Activated T-cell treated with anti-CD3 and anti-CD28 coated beads, Interleukin-2, amount 50 U/mL, for 1 hour (primary cell): ENCODE measurements at places on chromosomes 6 and 20.

DNA sequence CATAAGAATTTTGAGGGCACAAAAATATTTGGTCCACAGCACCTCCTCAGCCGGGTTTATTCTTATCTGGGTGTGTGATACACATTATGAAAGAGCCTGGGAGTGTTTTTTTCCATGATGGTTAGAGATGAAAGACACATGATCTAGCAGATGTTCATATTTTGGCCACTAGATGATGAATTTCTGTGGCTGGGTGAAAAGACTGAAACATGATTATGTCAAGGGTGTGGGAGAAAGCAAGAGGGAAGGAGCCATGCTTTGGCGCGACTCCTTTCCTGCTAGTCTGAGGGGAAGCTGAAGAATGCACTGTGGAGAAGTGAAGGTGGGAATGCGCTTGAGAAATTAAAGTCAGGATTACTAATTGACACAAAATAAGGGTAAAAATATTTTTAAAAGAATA lies 102.3 kb downstream of the SH3BGRL2 start:
- DNase-seq: no peak

GRCh38 chr6:148313488-148313887 lies 29.1 kb upstream of the SASH1 start:
- no peak for DNase-seq

GRCh38 chr6:53436526-53437303 lies 88.0 kb upstream of the ELOVL5 start:
- DNase-seq: no peak

DNA sequence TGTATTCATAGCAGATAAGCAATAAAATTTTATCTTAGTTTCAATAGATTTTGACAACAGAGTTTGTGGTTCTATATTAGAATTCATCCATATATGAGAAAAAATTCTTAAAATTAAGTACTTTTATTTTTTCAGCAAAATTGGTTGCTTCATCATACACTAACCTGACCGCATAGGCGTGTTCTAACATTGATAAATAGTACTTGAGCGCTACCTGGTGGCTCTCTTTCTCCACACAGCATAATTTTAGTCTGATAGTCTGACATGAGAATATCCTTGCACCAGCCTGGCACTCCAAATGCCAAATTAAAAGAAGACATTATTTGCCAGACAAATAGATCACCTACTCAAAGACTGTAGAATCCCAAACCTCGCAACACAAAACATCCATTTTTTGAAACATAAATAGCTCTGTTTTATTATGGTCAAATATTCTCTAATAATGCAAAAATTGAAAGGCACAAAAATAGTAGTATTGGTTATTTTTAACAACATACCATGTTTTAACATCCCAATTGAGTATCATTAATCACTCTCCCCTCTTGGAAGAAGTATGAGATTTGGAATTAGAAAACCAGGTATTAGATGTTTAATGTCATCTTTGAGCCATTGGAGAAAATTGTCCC lies 33.0 kb upstream of the FILIP1 start:
- DNase-seq: peak; percentile 21

DNA sequence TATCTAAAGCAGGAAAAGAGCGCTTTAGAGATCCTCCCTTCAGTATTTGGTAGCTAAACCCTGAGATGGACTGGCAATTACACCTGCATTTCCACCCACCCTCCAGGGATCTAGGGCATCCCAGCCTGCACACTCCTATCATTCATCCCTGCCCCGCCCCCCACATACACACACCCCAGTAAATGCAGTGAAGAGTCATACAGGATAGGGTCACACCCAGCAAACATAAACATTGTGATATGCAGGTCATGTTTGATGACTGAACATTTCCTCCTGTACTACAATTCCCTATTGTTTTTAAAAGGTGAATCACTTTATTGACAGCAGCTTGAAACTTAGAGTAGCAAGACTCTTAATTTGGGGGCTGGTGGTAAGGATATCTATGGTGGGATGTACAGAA lies 112.9 kb downstream of the FOXO3 start:
- no peak for DNase-seq

DNA sequence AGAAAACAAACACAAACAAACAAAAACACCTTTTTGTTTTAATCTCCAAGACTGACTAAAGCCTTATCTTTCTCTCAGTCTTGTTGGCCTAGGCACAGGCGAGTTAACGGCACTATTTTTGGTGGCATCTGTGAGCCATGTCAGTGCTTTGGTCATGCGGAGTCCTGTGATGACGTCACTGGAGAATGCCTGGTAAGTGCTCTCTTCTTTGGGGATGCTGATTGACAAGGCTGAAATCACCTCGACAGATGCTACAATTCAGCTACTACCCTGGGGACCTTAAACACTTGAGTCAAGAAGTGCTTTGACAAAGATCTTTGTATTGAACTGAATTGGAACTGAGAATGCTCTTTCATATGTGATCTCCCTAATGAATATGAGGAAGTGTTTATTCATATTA lies 384.1 kb downstream of the LAMA2 start:
- no peak for DNase-seq

GRCh38 chr6:16635810-16636602 lies 125.3 kb downstream of the ATXN1 start:
- DNase-seq: no peak

- DNase-seq: no peak
Measured at GRCh38 chr6:52745764-52746201, 17.5 kb downstream of the GSTA2 start.

DNA sequence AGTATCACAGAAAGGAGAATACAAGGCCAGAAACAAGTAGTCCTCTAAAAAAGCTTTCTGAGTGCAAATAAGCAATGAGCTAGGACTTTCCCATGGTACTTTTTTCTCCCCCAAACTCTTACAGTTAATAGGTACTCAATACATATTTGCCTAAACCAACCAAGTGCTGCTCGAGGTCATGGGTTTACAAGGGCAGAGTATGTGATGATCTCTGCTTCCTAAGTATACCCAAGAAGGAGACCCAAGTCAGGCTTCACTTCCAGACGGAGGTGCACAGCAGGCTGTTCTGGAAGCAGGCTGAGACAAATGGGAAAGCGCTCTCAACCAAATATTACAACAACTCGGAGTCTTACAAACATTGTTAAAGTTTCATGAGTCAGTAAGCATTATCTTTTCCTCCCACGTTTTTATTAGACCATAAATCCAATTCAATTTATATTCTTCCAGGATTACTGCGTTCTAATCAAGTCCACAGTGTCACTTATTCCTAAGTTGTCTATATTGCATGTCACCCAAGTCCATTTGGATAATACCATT lies 8.1 kb downstream of the FYN start:
- no peak for DNase-seq

DNA sequence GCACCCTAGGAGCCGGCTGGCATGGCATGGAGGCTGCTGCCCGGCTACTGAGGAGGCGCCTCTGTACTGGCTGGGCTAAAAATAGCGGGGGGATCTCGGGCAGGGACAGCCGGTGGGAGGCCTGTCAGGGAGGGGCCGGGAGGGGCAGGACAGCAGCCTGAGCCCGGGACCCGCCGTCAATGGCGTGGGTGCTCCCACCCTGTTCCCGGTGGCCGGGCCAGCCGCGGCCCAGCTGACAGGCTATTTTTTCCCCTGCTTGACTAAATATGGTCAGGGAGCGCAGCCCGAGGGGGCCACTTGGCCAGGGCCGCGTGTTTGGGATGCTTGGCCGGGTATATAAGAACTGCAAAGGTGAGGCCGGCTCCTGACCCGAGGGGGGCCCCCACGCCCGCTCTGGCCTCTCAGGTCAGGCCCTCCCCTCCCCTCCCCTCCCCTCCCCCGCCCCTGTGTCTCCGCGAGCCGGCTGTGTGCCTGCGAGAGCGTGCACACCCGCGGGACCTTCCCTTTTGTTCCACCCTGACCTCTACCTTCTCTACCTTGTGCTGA lies 74.4 kb upstream of the GATA5 start:
- DNase-seq: no peak

GRCh38 chr6:16659466-16660156 lies 101.6 kb downstream of the ATXN1 start:
- DNase-seq: no peak

GRCh38 chr6:142771162-142771561 lies 173.8 kb downstream of the HIVEP2 start:
- no peak for DNase-seq

DNA sequence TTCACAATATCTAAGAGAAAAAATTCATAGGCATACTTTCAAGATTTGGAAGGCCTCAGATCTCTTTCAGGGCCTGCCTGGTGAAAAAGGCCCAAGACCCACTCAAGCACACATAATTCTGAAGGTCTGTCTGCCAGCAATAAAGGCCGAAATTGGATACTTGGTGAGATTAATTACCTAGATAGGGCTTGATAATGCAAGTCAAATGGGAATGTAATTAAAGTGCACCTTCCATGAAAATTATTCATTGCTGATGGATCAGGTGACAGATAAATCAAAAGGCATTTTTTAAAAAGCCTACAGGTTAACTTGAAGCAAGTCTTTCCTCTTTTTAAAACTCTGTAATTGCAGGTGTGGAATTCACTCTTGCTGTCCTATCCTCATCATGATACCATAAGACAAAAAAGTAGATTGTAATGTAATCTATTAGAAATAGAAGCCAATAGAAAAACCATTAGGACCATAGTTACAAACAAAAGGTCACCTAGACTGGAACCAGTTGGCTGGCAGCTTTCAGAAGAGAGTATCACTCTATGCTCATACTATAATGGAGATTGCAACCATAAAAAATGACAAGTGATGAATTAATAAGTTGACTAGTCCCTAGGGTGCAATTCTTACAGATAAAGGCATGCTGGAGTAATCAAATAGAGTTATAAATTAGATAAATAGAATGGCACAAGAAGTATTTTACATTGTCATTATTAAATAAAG lies 77.3 kb downstream of the EPHA7 start:
- no peak for DNase-seq

DNA sequence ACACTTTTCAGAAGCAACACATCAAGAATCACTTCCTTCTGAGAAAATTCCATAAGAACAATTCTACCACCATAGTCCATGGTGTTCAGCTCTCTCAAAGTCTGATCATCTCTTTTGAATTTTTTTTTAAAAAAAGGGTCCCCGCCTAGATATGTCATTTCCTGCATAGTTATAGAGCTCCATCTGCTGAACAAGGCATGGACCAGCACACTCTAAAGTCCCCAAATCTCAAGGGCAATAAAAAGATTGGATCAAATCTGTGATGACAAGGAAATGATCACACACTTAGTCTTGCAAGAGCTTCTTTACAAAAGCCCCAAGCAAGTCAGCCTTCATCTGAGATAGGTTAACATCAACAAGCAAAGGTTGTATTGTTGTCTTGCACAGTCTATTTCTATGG lies 100.7 kb upstream of the STMND1 start:
- no peak for DNase-seq

DNA sequence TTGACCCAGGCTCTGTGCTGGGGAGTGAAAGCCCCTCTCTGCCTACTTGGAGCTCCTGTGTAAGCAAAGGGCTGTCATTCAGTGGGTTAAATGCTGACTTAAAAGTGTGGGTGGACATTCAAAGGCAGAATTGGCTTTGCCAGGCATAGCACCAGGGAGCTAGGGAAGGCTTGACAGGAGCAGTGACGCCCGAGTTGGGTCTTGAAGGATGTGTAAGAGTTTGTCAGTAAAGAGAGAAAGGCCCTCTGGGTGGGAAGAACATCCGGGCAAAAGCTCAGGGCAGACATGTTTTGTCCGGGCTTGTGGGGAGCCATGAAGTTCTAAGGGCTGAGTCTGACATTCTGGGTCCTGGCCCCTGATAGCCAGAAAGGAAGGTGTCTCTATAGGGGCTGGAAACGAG lies 27.9 kb upstream of the CHMP4B start:
- DNase-seq: no peak

DNA sequence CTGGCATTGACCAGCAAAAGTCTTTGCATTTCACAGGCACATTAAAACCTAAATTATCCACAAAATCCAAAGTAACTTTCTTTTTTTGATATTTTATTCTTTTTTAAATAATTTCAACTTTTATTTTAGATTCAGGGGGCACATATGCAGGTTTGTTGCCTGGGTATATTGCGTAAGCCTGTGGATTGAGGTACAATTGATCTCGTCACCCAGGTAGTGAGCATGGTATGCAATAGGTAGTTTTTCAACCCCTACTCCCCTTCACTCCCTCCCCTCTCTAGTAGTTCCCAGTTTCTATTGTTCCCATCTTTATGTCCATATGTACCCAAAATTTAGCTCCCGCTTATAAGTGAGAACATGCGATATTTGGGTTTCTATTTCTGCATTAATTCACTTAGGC lies 97.6 kb downstream of the CEP57L1 start:
- no peak for DNase-seq

DNA sequence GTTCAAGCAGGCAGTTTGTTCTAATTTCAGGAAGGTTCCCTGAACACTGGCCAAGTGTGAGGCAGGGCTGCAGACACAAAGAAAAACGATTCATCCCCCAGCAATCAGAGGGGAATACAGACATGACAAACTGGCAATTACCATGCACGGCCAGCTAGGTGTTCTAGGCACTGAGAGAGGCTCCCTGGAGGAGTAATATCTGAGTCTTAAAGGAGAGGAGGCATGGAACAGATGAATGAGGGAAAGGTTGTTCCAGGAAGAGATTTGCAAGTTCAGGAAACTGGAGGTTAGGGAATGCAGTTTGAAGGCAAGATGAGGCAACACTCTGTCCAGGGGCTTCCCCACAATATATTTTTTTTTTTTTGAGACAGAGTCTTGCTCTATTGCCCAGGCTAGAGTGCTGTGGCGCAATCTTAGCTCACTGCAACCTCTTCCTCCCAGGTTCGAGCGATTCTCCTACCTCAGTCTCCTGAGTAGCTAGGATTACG lies 11.1 kb downstream of the RRAGD start:
- DNase-seq: no peak

DNA sequence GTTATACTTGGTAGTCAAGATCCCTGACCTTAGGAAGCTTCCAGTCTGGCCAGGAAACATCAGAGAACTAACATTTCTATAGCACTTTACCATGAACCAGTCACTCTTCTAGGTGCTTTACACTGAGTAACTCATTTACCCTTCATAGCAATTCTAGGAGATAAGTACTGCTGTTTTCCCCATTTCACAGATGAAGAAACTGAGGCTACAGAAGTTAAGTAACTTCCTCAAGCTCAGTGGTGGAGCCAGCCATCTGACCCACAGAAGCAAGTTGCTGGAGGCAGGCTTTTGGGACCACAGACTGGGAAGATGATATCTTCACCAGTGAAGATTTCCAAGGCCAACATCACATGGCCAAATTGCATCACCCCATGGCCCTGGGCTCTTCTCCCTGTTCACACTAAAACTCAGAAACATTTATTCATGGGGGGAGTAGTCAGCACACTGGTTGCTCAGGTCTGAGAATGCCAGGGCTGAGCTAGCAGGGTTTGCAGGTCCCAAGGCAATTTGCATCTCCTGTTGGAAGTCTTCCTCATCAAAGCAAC lies 70.3 kb downstream of the UNC5CL start:
- DNase-seq: no peak

GRCh38 chr6:3725145-3726047 lies 26.1 kb downstream of the PXDC1 start:
- no peak for DNase-seq

GRCh38 chr20:60986506-60987156 lies 265.4 kb upstream of the CDH4 start:
- no peak for DNase-seq

- no peak for DNase-seq
Measured at GRCh38 chr6:20034408-20034769, 177.9 kb downstream of the MBOAT1 start.
